NCI-H345 (cell line): ENCODE measurements at places on chromosomes 13 and 19.

GRCh38 chr19:13149628-13150186 is 468 bp downstream of the STX10 start:
- DNase-seq, result no peak

- DNase-seq, result no peak
Observed at GRCh38 chr19:497869-498510, 1.7 kb downstream of the MADCAM1 start.

- DNase-seq, result no peak
Observed at GRCh38 chr13:91200486-91200885, 147.0 kb upstream of the MIR17HG start.

DNA sequence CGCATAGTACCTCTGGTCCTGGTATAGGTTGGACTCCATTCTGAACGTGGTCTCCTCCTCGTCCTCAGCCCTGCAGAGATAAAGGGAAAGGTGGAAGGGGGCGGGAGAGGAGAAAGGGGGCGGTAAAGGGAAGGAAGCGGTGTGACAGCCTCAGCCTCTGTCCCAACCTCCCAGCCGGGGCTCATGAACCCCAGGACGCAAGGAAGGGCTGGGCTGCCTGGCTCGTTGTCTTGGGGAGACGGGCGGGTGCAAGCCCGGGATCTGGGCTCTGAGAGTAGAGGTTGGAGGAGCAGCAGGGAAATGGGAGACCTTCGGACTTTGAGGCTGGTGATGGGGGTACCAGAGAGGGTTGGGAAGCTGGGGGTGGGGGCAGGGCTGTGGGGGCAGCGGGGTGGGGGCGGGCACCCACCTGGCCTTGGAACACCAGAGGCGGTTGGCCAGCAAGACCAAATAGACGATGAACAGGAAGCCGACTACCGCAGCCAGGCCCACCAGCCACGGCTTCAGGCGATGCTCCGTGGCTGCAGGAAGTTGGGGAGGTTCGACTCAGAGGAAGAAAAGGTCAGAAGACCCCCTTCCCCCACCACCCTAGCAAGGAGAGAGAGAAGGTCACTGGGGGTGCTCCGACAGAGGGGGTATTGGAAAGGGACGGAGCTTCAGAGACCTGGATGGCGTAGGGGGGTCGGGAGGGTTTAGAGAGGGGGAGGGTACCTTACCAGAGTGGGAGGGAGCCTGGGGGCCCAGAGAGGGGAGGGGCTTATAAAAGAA is 1.7 kb downstream of the SMIM24 start:
- no peak for DNase-seq

DNA sequence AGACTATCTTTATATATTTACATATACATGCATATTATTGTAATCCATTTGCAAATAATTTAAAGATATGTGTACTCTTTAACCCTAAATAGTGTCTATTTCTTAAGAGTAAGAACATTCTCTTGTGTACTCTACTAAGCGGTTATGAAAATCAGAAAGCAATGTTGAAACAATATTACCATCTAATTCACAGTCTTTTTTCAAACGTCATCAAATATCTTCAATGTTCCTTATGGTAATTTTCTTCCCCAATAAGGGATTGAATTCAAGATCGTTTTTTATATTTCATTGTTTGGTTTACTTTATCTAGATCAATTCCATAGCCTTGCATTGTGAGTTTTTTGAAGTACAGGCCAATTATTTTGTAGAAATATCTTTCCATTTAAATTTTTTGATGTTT is 1647.4 kb upstream of the PRR20A start:
- no peak for DNase-seq
